ENCODE measurements at places on chromosomes 13 and 19.

- no peak for DNase-seq
These were observed 74.7 kb downstream of the ZNF429 start for GRCh38 chr19:21580101-21580500.

DNA sequence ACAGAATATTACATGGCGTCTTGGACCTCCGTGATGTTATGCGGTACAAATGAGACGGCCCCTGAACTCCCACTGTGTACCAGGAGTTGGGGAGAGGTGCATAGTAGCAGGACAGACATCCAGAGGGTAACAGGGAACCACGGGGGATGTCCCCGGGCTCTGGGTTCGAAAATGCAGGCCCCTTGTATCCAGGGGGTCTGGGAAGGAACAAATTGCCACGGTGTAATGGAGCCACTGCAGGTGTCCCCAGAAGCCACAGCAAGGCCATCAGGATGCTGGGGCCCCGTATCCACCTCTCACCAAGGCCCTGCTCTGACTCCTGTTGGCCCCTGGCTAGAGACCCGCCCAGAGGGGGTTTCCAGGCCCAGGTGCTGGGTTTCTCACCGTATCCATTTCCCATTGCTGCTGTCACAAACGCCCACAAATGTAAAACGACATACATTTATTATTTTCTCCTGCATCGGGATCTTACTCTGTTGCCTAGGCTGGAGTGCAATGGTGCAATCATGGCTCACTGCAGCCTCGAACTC lies 77.8 kb downstream of the INSR start:
- no peak for DNase-seq

- no peak for DNase-seq
These were observed 389.3 kb downstream of the FGF14 start for GRCh38 chr13:102012299-102013293.

- DNase-seq, result no peak
These were observed 420 bp downstream of the ECH1 start for GRCh38 chr19:38831142-38831605.

DNA sequence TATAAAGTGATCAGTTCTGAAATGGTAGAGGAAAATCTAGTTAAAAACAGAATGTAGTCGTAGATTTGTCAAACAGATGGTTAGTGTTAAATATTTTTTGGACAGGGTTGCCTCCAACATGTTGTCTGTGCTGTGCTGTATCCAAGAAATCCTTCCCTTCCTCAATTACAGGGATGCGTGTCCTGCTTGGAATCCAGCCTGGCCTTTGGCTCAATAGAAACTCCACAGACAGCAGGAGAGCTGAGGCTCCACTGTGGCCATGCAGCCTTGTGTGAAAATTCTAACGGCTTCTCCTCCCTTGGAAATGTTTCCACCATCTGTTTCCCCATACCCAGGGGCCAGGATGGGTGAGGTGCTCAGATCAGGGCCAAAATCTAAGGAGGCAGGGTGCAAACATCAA lies 67.7 kb upstream of the USP29 start:
- DNase-seq, result no peak

DNA sequence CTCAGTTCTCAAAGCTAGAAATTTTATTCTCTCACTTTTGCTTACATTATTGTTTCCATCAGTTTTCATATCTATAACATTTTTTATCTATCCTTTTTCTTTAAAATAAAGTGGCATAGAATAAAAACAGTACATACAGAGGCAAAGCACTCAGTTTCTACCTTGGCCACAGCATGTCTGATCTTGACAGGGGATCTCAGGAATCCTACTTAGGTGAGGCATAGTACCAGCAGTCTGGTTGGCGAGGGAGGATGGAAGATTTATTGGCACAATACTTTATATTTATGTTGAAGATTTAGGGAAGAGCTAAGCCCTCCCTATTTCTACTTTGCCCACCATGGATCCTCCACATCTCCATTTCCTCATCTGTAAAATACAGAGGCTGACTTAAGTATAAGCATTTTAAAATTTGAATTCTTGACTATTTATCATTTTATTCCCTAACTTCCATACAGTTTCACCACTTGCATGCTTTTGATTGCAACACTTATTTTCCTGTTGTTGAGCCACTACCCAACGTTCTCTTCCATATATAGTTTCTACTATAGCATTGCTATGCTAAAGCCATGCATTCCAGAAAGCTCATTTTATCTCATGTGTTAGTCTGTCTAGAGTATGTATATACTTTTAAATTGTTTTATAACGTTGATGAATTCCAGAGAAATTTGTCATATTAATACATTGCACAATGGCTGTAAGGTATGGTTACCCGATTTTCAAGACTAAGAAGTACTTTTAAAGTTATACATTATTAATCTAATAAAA lies 506.7 kb downstream of the KCTD12 start:
- DNase-seq, result no peak

DNA sequence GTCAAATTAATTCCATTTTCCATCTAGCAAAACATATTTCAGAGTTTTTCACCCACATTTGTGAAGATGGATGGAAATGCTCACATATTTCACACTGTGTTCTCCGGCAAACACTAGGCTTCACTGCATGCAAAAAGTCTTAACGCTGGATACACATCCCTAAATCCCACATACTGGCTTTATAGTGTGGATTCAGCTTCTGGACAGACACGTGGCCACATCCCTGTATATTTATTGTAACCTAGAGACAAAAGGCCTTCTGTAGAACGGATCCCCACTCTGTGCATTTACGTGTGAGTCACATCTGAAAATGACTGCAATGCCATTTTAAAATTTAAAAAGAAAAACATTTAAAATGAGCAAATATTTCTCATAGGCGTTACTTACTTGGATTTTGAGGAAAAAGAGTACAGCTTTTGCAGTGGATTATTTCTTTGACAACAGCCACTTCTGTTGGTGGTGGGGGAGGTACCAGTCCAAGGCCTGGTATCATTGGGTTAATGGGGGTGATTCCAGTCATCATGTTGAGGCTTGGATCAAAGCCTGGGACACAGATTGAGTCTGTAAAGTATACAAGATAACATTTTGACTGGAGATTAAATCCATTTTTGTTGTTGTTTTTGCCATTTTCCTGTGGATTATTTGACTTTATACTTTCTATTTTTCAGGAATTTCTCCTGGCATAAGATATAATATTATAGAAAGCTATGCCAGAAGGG lies 337.7 kb downstream of the DNAJC15 start:
- DNase-seq, result no peak
